Activated CD4-positive, alpha-beta T cell treated with anti-CD3 and anti-CD28 coated beads, Interleukin-2, amount 50 U/mL, for 1 hour (primary cell): ENCODE measurements at places on chromosomes 7 and 10.

DNA sequence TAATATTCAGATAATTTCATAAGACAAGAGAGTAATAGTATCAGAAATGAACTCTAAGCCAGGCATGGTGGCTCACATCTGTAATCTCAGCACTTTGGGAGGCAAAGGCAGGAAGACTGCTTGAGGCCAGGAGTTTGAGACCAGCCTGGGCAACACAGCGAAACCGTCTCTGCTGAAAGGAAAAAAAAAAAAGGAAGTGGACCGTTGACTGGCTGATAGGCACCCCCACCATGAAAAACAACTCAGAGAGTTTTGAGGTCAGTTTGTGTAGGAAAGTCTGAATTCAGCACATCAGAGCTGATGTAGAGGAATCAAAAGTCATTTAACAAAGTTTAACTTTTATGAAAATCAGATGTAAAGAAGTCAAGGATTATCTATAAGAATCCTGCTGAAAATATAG, 63.2 kb upstream of the AMPH start:
- no peak for DNase-seq

GRCh38 chr7:132584796-132585494, 8.7 kb upstream of the PLXNA4 start:
- DNase-seq = no peak

GRCh38 chr7:1853986-1854865, 184.1 kb downstream of the ELFN1 start:
- DNase-seq = no peak

GRCh38 chr7:113000316-113001020, 86.2 kb downstream of the GPR85 start:
- no peak for DNase-seq

DNA sequence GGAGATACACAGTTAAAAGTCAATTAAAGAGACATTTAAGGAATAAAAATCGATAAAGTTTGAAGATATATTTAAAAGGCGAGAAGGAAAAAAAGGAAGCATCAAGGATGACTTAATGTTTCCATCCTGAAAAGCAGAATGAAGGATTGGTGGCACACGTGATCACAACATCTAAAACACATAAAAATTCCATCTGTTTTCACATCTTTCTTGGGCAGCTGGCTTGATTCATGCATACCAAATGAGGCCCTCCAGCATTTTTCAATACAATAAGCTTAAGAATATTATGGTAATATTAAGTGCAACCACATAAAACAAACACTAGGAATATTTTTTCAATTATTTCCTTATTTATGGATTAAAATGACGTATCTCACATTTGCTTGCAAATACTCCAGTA, 112.6 kb downstream of the TPK1 start:
- no peak for DNase-seq

DNA sequence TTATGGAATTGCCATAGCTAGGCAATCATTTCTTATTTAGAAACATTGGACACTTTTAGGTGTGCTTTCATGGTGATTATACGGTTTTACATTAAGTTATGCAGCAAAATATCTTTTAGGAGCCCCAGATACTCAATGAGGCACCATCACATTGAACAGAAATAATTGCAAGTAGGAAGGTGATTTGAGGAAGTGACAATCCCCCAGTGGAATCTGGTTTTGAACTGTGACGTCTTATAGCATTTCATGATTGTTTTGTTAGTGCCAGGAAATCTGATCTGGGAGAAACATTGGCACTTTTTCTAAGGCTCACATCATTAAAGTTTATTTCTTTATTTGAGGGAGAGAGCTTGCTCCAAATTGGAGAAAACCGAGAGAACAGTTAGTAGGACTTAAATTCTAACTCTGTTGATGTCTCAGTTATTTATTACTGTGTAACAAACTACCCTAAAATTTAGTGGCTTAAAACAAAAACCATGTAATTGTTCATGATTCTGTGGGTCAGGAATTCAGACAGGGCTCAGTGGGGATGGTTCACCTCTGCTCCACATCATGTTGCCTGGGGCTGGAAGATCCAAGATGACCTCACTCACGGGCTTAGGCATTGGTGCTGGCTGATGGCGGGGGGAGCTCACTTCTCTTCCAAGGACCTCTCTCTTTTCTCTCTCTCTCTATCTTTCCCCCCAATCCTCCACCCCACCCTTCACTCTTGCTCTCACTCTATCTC, 78.2 kb upstream of the STEAP1B start:
- no peak for DNase-seq

DNA sequence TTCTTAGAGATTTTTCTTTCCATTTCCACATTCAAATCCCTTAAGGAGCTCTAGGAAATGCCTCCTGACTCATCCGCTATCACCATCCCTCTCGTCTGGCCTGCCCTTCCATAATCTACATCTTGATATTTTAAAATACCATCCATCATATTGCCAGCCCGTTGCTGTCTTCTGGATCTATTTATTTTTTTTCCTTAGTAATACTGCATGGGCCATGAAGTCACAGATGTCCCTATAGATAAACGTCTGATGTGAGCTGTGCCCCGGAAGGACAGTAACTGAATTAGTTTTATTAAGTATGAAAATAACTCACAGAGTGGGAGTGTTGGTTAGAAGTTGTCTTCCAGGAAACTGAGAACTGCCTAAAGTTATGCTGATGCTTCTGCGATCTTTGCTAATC, 76.2 kb downstream of the KLF6 start:
- DNase-seq = no peak

DNA sequence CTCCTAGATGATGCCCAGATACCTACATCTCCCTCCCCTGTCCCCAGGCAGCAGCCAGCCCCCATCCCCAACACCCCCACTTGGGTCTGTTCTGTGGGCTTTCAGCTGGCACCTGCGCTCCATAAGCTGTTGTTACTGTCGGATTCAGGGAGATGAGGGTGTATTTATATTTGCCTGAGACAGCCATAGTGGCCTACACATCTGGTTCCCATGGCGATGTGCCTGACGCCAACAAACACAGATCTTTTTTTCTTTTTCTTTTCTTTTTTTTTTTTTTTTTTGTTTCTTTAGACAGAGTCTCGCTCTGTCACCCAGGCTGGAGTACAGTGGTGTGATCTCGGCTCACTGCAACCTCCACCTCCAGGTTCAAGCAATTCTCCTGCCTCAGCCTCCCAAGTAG, 73.1 kb downstream of the CLIP2 start:
- DNase-seq = no peak

DNA sequence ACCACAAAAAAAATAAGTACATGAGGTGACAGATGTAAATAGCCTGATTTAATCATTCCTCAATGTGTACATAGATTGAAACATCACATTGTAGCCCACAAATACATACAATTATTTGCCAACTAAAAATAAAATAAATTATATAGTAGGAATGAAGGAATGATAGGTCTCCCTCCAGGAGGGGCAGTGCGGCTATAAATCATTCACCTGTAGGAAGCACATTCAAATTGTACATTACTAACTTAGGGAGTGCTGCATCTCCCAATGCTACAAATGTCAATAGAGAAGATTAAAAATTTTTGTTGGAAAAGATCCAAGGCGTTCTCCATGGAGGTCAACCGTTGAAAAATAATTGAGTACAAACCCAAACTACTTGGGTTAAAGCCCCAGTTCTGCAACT, 4.2 kb downstream of the KBTBD2 start:
- DNase-seq = no peak

- no peak for DNase-seq
Measured at GRCh38 chr7:112670193-112670592, 120.0 kb downstream of the TMEM168 start.

GRCh38 chr7:120303105-120303504, 30.1 kb downstream of the KCND2 start:
- no peak for DNase-seq

DNA sequence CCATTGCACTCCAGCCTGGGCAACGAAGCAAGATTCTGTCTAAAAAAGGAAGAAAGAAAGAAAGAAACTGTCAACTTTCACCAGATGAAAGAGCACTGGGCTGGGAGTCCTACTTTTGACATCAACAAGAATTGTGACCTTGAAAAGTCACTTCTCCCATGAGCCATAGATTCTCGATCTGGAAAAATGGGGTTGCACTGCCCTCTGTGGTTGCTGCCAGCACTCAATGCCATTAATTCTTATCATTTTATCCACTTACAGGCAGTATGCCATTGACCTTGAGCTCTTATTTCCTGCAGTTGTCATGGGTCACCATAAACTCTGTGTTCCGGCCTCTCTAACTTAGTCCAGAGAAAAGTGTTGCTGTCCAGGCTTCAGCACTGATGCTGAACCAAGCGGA, 137.2 kb downstream of the NOC3L start:
- DNase-seq = no peak

GRCh38 chr10:114131094-114131493, 42.9 kb downstream of the CCDC186 start:
- no peak for DNase-seq

DNA sequence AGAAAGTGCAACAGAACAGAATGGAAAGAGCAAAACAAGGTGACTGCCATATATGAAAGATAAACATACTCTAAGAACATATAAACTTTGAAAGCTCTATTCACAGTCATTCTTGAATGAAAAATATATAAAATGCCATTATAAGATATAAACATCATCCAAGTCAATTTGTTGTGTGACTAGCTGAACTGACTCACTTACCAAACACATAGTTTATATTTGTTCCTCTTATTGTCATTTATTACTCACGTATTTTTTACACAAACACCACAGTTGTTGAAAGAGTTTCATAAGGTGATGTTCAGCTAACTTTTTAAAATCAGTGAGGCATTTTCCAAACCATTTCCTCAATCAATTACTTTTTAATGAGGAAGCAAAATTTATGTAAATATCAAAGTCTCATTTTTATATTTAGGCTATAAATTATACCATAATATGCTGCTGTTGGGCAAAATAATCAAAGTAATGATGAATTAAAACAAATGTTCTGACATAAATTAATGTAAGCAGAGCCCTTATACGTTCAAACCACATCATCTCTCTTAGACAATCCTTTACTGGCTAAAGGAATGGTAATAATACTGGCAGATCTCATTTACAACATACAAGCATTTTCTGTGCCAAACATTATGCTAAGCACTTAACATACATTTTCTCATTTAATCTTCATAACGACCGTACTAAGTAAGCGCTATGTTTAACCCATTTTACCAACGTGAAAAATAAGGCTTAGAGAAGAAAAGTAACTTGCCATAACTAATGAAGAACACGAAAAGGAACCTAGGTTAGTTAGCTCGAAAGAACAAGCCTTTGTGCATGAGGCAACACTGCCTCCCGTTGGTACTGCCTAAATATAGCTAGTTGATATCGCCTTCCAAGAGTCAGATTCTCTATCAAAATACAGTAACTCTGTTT, 7.3 kb downstream of the LRRN3 start:
- DNase-seq = peak; percentile 62

DNA sequence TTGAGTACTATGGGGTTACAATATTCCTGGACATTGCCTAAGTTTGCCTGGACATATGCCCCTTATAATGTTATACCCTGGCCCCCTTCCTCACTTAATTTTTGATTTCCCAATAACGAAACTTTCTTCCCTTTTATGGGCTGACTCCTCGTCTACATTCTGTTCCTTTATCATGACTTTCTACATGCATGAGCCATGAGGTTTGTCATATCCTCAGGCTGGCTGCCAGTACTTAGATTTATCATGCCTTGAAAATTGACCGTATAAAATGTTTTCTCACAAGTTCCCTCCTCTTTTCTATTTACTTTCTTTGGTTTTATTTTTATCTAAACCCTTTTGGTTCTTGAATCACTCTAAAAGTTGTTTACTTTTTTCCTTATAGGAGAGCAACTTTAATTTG, 4.7 kb downstream of the DNAH11 start:
- no peak for DNase-seq

GRCh38 chr10:29081951-29082685, 206.8 kb upstream of the LYZL1 start:
- no peak for DNase-seq

DNA sequence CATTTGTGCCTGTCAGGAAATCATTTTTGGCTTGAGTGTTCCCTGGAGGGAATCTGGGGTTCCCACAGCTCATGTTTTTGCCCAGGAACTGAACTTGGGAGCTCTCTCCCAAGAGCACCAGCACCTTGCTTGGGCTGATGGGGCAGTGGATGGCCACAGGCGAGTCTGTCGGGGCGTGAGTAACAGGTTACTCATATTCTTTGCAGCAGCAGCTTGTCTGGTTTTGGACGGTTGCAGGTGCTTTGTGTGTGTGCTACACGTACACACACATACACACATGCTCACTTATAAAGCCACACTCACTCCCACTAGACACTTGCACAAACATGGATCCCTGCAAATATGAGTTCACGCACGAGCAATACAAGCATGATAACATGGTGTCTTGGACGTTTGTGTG, 2.9 kb upstream of the PALD1 start:
- DNase-seq = no peak

DNA sequence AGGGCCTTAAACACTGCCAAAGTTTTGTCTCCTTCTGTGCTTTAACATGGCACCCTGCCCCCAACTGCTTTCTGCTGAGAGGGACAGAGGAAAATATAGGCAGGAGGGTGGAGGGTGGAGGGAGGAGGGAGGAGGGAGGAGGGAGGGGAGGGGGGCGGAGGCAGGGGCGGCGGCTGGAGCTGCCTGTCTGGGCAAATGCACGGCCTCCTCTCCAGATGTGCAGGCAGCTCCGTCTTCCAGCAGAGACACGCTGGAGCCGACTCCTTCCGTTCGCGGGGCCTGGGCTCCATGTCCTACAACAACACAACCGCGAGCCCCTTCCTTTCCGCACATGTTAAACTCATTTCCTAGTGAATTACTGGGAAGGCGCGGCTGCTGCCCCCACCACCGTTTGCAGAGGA, 14.2 kb downstream of the EBF3 start:
- no peak for DNase-seq

GRCh38 chr10:47164800-47165128, 135.2 kb upstream of the GDF10 start:
- DNase-seq = no peak

DNA sequence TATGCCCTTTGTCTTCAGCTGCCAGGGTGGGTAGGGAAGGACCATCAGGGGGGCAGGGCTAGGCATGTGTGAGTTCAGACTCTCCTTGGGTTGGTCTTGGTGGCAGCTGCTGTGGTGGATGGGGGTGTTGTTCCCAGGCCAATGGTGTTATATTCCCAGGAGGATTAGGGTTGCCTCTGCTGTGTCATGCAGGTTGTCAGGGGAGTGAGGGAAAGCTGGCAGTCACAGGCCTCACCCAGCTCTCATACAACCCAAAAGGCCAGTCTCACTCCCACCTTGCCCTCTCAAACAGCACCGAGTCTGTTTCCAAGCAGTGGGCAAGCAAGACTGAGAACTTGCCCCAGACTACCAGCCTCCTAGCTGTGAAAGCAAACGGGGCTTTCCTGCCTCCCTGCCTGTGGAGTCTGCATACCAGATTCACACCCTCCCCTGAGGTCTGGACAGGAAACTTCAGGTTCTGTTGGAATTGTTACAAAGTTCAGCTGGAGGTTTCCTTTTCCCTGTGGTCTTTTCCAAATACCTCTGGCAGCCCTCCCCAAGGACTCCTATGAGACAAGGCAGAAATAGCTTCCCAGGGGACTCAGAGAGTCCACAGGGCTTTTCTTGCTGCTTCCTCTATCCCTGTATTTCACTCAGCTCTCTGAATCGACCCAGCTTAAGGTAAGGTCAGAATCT, 1.4 kb downstream of the HYAL4 start:
- DNase-seq = no peak

GRCh38 chr7:110432061-110432553, 658.8 kb upstream of the LRRN3 start:
- no peak for DNase-seq
